ENCODE measurements at places on chromosomes 5 and 9.

DNA sequence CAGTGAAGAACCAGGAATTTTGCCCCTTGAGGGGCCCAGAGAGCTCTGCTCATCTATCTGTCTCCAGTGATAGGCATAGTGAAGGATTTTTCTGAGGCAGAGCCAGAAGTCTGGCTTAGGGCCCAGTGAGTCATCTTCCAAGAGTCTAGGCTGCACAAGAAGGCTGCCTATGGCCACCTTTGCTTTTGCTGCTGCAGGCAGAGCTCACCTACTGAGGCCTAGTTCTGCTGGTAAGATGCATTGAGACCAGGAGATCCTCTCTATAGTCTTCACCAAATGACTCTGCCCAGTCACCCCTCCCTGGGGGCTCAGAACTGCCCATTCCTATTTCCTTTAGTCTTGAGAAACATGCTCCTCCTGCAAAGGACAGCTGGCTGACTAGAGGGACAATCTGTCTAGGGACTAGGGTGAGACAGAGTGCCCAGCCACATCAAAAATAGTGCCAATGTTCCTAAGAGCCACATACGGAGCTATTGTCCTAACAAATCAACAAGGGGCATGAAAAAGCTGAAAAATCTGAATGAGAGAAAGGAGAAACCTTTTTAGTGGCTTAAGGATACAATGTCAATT, 40.3 kb upstream of the CDKN2AIPNL start:
- DNase-seq = no peak

- no peak for DNase-seq
Observed at GRCh38 chr5:5235685-5236084, 95.6 kb downstream of the ADAMTS16 start.

GRCh38 chr5:150289551-150290390, at the start of gene CAMK2A:
CAMK2A (minus strand) TSS chr5:150289773; CDS start chr5:150289625, 148 bp downstream.
- DNase-seq = no peak

DNA sequence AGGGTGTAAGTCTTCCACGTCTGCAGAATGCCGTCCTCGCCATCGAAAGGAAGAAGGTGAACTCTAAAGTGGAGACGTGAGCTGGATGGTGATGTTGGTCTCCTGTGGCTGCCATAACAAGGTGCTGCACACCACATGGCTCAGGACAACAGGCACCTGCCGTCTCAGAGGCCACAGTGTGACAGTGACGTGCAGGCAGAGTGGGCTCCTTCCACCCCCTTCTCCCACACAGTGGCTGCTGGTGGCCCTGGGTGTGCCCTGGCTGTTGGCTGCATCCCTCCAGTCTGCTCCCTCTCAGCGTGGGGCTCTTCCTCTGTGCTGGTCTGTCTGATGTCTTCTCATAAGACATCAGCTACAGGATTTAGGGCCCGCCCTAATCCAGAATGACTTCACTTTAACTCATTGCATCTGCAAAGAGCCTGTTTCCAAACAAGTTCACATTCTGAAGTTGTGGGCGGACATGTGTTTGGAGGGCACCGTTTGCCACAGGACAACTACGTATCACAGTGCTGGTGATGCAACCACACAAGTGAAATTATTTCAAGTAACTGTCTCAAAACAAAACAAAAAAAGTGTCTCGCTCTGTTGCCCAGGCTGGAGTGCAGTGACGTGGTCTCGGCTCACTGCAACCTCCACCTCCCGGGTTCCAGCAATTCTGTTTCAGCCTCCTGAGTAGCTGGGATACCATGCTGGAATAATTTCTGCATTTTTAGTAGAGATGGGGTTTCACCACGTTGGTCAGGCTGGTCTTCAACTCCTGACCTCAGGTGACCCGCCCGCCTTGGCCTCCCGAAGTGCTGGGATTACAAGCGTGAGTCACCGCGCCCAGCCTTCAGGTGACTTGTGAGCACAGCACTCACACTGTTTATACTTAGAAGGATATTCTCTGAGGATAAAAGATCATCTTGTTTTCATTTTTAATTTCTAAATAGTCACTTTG, 31.2 kb upstream of the CLPTM1L start:
- no peak for DNase-seq

DNA sequence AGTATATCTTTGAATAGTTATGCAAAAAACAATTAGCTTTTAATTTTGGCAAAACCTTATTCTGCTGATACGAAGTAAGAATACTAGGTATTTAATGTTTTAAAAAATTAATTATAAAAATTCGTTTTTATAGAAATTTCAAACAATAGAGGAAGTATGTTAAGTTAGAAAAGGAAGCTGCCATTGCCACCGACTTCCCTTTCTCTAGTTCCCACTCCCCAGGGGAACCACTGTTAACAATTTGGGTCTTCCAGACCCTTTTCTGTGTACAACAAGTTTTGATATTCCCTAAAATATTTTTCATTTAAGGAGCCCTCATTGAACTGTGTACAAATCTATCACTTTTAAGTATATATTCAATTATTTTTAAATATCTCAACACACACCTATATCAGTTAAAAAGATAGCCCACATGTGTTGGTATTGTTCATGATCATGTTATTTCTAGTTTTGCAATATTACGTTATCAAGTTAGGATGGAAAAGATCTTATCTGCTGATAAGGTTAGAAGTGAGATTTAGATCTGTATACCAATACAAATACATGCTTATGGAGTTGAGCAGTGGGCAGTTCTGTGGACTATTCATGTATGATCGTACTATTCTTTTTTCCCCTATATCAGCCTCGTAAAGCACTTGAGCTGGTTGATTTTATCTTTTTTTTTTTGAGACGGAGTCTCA, 25.9 kb downstream of the NDFIP1 start:
- DNase-seq = no peak

GRCh38 chr5:116885825-116886224, 311.2 kb upstream of the SEMA6A start:
- DNase-seq = no peak

GRCh38 chr5:119263639-119264038, 92.2 kb upstream of the TNFAIP8 start:
- no peak for DNase-seq

DNA sequence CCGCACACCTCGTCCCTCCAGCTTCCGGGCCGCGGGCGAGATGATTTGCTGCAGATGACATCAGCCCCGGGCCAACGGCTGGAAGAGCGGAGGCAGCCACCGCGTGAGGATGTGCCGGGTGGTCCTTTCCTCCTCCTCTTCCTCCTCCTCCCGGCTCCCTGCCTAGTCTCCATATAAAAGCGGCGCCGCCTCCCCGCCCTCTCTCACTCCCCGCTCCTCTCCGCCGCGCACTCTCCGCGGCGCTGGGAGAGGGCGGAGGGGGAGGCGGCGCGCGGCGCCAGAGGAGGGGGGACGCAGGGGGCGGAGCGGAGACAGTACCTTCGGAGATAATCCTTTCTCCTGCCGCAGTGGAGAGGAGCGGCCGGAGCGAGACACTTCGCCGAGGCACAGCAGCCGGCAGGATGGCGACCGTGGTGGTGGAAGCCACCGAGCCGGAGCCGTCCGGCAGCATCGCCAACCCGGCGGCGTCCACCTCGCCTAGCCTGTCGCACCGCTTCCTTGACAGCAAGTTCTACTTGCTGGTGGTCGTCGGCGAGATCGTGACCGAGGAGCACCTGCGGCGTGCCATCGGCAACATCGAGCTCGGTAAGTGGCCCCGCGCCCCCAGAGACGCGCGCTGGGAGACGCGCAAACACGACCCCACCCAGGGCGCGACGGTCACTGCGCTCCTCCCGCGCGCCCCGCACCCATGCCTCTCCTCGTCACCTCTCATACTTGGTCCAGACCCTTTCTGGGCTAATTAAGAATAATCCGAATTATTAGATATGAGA, at the start of gene MAP1B:
Gene MAP1B (plus strand): TSS at position 345 of the 770 bp plus-strand sequence. CDS start 57 bp downstream, at position 402.
- DNase-seq = no peak

DNA sequence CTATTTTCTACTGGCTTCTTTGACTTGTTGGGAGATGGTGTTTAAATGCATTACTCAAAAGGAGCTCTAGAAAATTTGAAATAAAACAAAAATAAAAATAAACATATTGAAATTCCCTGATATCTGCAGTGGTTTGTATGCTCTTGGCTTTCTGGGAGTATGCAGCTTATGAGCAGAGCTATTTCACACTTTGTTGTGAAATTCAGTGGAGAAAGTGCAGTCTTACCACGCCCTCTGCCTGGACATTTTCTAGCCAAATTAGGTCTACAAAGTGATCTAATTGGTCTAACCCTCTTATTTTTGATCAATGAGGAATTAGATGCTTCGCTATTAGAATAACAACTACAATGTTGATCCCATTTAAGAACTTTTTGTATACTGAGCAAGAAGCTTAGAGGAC, 66.8 kb downstream of the INSYN2B start:
- no peak for DNase-seq

DNA sequence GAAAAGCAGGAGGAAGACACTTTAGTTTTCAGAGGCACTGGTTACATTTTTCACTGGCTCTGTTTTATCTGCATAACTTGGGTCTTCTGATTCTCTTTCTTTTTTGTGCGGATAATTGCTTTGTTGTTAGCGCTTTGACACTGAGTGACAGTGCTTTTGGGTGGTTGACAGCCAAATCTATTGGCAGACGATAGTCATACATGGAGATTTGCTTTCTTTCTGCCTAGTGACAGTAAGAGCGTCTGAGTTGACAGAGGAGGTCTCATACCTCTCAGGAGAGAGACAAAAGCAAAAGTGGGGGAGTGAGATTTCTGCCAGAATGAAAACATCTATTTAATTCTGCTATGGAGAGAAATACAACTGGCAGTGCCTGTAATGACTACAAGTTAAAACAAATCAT, 2278.0 kb upstream of the WWC1 start:
- DNase-seq = no peak

GRCh38 chr9:19595003-19595402, 186.2 kb downstream of the ACER2 start:
- no peak for DNase-seq

DNA sequence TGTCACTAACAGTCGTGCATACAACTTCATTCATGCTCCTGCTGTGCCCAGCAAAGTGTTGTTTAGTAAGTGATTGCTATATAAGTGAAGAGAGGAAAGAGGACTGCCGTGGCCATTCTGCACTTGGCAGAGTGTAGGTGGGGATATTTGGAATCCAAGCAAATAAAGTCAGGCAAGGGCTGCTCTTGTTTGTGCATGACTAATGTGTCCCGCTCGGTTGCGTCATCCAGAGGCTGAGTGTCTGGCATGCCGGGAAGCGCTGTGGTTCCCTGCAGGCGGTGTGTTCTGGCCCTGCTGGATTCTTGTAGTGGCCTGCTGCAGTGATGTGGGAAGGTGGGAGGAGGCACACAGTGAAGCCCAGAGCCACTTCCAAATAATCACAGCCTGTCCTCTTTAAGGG, 136.9 kb upstream of the ANKH start:
- DNase-seq = no peak

- no peak for DNase-seq
Observed at GRCh38 chr5:9249231-9249630, 296.6 kb downstream of the SEMA5A start.

- peak; percentile 65 for DNase-seq
Observed at GRCh38 chr5:126449751-126450271, 26.6 kb downstream of the GRAMD2B start.

DNA sequence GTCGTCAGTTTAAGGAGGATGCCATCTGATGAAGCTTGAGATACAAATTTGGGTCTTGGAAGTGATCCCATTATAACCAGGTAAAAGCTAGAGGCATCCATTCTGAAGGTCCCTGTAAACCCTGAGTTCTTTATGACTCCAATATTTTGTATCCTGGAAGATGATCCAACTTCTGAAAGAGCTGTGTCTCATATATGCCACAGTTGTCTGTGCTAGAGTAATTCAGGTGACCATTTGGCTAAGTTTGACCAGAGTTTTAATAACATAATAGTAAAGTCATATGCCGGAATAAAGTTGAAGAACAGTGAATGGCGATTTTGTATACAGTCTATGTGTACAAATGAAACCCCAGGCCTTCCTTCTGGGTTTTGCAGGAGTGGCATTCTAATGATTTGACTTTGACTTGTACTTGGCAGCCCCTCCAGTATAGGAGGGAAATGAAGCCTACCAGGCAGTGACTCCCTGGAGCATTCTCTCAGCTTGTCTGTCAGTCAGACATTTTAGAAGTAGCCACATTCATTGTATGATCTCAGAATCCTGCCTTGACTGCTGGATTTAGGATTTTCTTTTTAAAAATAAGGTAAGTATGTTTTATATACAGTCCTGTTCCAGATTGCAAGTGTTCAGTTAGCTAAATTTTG, 39.6 kb downstream of the ENTREP1 start:
- DNase-seq = no peak
